Non-pigmented ciliary epithelial cell (primary cell): ENCODE measurements at places on chromosomes 2 and 18.

DNA sequence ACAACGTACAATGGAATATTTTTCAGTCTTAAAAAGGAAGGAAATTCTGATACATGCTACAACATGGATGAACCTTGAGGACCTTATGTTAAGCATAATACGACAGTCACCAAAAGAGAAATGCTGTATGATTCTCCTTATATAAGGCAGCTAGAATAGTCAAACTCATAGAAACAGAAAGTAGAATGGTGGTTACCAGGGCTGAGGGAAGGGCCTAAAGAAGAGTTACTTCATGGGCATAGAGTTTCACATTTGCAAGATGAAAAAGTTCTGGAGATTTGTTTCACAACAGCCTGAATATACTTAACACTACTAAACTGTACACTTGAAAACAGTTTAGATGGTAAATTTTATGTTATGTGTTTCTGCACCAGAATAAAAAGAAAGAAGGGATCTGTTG, 113.3 kb downstream of the GALNT1 start:
- DNase-seq: no peak

GRCh38 chr18:26482569-26482968, 65.8 kb downstream of the KCTD1 start:
- no peak for DNase-seq

DNA sequence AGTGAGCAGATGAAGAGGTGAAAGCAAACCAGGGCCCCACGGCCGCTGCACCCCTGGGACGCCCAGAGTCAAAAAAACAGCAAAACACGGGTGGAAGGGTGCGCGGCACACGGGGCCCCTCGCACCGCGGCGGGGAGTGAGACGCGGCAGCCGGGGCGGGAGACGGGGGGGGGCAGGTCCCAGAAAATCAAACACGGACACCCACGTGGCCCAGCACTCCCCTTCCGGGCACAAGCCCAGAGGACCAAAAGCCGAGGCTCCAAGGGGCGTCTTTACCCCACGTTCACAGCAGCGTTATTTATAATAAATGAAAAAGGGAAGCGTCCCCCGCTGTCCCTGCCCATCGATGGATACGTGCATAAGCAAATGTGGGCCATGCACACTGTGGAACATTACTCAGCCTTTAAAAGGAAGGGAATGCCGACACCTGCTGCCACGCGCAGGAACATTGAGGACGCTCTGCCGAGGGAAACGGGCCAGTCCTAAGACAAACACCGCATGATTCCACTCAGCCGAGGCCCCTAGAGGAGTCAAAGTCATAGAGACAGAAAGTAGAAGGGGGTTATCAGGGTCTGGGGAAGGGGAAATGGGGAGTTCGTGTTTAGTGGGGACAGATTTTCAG, 677 bp upstream of the COPS9 start:
- DNase-seq: no peak

GRCh38 chr2:170054997-170055396, 123.0 kb upstream of the MYO3B start:
- no peak for DNase-seq

GRCh38 chr2:130327703-130328527, 14.8 kb upstream of the IMP4 start:
- no peak for DNase-seq

DNA sequence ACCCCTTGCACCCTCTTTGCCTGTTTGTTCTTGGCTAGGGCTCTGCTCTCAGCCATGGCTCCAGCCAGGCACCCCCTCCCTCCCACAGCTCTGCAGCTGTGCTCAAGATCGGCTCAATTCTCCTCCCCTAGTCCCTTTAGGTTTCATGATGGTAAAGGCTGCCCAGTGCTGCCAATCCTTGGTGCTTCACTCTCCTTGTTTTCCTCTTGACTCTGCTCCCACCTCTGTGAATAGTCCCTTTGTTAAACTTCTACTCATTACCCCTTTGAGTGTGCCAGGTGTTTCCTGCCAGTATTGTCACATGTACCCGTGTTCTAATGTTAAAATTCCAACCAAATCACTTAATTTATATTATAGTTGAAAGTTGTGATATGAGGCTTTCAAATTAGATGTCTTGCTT, 101.0 kb upstream of the CERS6 start:
- DNase-seq: no peak
